Dermis blood vessel endothelial cell (primary cell): ENCODE measurements at places on chromosomes 13 and 19. TPM values are rescaled to one million over a fixed set of nuclear protein-coding genes. Genes with fewer than 3 reads are reported as not detected.

SYNE4 gene
- total RNA-seq, result 0.17 TPM in 1 of 2 replicates, not detected in the other

CYP2A6 gene
- total RNA-seq, result not detected in 2 replicates

JOSD2 gene
- 18.0 and 18.2 TPM in 2 replicates for total RNA-seq

NCCRP1 gene
- not detected in 2 replicates for total RNA-seq

CLPTM1 gene
- 28.9 and 65.8 TPM in 2 replicates for total RNA-seq

DNAAF3 gene
- 0.34 and 0.42 TPM in 2 replicates for total RNA-seq

MEDAG gene
- total RNA-seq, result 30.6 and 37.1 TPM in 2 replicates

NDUFA11 gene
- 283 and 366 TPM in 2 replicates for total RNA-seq
